NCI-H345 (cell line): ENCODE measurements at places on chromosomes 12 and 14.

GRCh38 chr12:100926669-100927248, 132.2 kb downstream of the ANO4 start:
- DNase-seq, result peak; percentile 2

GRCh38 chr12:94218233-94218632, 69.9 kb downstream of the PLXNC1 start:
- no peak for DNase-seq

DNA sequence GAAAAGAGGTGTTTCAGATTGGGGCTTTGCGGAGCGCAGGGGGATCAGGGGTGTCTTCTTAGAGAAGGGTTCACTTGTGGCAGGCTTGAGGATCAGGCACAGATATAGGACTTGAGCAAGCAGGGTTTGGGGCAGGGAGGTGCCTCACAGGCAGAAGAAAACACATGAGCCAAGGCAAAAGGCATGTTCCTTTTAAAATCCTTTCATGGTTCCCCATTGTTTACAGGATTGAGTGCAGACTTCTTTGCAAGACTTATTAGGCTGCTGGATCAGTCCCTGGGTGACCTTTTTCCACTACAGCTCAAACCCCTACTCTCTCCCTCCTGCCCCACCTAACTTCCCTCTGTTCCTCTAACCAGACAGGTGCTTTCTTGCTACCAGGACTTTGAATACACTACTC, 19.7 kb downstream of the HSPB8 start:
- DNase-seq, result no peak

DNA sequence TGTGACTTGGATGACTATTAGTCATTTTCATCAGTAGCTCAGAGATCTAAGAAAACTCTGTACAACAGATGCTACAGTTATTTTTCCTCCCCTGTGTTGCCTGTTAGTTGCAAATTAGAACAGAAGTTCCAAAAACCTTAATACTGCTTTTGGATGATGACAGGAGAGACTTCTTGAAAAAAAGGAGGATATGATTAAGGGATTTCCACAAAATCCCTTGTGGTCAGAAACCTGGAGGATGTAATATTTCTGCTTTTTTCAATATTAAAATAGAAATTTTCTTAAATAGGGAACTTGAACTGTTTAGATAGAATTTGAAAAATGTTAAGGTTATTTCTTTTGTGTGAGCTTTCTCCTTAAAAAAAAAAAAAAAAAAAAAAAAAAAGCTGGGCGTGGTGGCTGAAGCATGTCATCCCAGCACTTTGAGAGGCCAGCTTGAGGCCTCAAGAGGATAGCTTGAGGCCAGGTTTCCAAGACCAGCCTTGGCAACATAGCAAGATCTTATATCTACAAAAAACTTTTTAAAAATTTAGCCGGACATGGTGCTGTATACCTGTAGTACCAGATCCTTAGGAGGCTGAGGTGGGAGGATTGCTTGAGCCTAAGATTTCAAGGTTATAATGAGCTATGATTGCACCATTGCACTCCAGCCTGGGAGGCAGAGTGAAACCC, 14.1 kb downstream of the CMAS start:
- DNase-seq, result no peak

DNA sequence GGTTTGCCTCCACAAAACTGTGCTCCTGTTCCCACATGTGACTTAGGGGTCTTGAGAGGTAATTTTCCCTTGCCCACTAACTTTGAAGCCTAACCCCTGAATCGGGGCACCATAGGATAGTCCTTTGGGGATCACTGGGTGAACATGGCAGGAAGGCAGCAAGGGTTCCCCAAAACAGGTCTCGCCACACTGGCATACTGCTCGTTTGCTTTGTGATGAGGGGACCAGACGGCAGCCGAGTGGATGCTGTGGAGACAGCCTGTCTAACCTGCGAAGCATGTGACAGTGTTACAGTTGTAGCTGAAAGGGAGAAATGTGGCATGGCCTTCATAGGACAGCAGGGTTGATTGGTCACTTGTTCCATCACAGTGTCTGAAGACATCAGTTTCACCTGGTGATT, 42.4 kb downstream of the UBE3B start:
- no peak for DNase-seq

- no peak for DNase-seq
Measured at GRCh38 chr12:56725723-56726102, 614 bp upstream of the NACA start.

DNA sequence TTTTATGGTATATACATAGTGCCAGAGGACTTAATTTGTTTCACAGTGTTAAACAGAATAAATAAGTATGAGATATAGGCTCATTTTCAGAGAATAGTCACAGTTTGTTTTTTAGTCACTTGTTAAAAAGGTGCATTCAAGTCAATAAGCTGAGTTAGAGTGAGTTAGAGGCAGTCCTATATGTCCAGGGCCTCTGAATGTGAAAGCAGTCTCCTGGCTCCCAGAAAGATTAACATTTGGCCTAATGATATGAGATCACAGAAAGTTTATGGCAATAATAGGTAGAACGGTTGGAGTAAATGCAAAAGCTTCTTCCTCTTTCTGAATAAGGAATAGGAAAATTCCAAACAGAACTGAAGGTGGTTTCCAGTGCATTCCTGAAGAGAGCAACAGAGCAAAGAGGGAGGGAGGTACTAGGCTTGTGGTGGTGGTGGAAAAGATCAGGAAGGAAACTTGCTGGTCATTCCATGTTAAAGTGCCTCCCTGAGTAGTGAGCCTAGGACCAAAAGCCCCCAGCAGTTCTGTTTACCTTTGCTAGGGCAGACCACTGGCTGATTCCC, 54.4 kb downstream of the SLC38A4 start:
- DNase-seq, result no peak

- no peak for DNase-seq
Measured at GRCh38 chr12:49455501-49455900, 83.3 kb upstream of the KCNH3 start.

DNA sequence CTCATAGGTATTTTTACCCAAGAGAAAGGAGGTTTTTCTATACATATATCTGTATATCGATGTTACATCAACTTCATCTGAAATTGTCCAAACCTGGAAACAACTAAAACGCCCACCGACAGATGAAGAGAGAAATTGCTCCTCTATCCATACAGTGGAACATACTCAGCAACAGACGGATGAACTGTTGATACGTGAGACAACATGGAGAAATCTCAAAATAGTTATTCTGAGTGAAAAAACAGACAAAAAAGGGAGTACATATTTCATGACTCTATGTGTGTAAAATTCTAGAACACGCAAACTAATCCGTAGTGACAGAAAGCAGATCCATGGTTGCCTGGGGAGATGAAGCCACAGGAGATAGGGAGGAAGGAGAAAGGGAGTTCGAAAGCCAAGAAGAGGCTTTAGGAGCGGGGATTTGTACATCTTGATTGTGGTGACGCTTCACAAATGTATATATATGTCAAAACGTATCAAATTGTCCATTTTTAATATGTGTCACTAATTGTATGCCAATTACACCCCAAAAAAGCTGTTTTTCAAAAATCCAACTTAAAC, 37.6 kb upstream of the C14orf180 start:
- no peak for DNase-seq

- DNase-seq, result peak; percentile 75
Measured at GRCh38 chr12:109386059-109386433, 38.3 kb downstream of the MYO1H start.

GRCh38 chr12:68831272-68831671, 23.3 kb downstream of the MDM2 start:
- DNase-seq, result no peak

DNA sequence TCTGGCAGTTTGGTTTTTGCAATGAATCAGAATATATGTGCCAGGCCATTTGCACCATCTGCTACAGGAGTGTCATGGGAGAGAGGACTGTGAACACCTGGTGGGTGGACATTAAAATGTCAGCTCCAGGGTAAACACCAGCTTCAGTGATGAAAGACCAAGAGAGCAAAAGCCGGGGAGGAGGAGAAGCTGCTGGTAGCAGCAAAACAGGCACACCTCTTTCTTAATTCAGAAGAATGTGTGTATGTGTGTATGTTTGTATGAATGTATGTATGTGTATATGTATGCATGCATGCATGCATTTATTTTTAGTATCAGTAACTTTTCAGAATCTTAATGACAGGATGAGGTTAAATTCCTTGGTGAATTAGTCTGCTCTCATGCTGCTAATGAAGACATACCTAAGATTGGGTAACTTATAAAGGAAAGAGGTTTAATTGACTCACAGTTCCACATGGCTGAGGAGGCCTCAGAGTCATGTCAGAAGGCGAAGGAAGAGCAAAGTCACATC, 357.4 kb upstream of the PRICKLE1 start:
- DNase-seq, result no peak

GRCh38 chr14:72677664-72678063, 216.2 kb downstream of the DPF3 start:
- no peak for DNase-seq

- no peak for DNase-seq
Measured at GRCh38 chr12:48678551-48679185, 3.4 kb downstream of the KANSL2 start.

- DNase-seq, result peak; percentile 44
Measured at GRCh38 chr12:123973552-123974341, 732 bp downstream of the ZNF664 start.

- no peak for DNase-seq
Measured at GRCh38 chr14:73463411-73463810, 5.1 kb upstream of the NUMB start.

DNA sequence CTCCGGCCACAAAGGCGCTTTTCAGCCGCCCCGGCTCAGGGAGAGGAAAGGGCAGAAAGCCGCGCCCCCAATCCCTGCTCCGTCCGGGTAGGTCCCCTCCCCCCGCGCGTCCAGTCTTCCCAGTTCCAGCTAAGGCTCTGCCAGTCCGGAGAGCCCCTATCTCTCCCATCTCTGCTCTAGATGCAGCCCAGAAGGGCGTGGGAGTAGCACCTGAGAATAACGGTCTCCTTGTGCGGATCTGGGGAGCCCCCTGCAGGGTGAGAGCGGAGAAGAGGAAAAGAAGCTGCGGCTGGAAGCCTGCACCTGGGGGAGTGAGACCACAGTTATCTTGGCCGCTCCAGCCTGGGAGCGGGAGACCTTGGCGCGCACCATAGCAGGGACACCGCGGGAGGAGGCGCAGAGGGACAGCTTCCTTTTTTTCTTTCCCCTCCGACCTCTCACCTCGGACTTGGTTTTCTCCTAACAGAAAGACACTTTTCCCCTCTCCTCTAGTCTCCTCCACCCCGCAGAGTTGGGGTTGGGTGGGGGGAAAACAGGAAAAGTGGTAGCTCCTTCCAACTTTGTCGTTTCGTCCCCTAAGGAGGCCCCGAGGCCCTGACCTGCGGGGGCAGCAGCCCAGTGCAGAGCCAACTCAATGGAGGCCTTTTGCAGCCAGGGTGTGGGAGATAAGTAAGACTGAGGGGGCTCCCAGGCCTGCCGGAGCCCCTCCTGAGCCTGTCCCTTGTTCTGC, 2.4 kb downstream of the DHH start:
- DNase-seq, result no peak

DNA sequence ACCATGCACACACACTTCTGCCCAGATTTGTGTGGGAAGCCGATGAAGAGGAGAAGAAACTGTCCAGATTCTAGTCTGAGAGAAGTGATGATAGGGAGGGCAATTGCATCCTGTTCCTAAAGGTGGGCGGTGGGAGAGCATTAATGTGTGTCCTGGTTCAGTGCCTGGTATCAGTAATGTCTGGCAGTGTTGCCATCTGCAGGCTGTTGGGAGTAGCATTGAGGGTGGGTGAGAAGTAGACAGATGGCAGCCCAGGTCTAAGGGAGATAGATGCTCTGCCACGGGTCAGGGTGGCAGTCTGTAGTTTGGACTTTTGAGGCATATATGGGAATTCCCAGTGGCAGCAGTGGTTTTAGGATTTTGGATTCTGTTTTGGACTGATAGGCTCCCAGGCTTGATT, 156.4 kb downstream of the ETNK1 start:
- DNase-seq, result no peak

DNA sequence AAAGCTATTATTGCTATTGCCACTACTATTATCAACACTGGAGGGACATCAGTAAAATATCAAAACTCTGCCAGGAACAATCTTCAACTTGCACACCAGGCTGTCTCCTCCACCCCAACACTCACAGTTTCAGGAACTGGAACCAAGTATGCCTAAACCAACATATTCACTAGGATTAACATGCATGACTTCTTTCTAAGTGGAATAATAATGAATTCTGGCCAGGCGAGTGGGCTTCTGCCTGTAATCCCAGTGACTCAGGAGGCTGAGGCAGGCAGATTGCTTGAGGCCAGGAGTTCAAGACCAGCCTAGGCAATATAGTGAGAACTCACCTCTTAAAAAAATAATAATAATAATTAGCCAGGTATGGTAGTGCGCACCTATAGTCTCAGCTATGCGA, 58.1 kb downstream of the TBX5 start:
- peak; percentile 58 for DNase-seq

- no peak for DNase-seq
Measured at GRCh38 chr12:108759924-108760323, 28.6 kb upstream of the CORO1C start.

GRCh38 chr14:58145936-58146335, 6.1 kb downstream of the ARMH4 start:
- DNase-seq, result no peak

DNA sequence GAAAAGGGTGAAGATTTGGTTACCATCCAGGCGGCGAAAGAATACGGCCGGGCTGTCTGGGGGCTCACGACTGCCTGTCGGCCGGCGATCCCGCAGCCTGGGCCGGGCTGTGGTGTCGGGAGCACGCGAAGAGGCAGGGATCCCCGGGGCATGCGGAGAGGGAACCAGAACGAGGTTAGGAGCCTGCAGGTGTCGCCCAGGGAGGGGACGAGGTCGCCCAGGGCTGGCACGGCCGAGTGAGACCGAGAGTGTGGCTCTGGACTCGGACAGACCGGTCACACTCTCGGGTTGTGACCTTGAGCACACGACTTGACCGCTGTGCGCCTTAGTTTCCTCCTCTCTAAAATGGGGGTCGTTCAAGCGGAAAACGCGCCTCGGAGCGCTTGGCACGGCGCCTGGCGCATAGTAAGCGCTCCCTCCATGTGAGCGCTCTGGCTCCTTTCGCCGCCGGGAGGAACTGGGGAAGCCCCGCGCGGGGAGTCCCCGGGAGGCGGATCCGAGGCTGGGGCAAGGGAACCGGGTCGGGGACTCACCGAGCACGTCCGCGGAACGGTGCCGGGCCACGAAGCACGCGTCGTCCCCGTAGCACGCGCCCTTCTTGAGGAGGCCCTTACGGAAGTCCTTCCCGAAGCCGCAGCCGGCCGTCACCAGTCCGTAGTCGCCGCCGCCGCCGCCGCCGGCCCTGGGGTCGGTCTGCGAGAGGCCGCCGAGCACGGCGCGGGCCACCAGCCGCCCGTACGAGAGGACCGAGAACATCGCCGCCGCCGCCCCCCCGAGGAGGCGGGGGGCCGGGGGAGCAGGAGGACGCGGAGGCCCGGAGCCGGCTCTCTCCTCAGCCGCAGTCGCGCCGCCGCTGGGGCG, 612 bp downstream of the PPTC7 start:
- peak; percentile 57 for DNase-seq

- no peak for DNase-seq
Measured at GRCh38 chr14:99099051-99099787, 172.8 kb downstream of the BCL11B start.

- no peak for DNase-seq
Measured at GRCh38 chr12:88325816-88326189, 183.7 kb downstream of the TMTC3 start.

DNA sequence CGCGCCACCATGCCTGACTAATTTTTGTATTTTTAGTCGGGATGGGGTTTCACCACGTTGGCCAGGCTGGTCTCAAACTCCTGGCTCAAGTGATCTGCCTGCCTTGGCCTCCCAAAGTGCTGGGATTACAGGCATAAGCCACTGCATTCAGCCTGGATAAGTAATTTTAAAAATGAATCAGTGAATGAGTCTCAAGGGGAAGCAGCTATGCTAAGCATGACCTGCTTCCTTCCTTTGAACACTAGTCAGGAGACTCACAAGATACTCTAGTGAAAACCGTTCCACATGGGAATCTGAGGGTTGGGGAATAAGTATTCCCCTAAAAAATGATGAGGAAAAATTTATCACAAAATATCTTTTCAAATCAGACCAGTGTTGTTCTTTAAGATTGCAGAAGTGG, 10.7 kb upstream of the FAM234B start:
- DNase-seq, result no peak
